Right forelimb (tissue), 1 donor: ENCODE measurements at places on chromosomes 5 and 9.
A peak's percentile ranks its signal among the peaks of the same experiment; 100 is the strongest.

DNA sequence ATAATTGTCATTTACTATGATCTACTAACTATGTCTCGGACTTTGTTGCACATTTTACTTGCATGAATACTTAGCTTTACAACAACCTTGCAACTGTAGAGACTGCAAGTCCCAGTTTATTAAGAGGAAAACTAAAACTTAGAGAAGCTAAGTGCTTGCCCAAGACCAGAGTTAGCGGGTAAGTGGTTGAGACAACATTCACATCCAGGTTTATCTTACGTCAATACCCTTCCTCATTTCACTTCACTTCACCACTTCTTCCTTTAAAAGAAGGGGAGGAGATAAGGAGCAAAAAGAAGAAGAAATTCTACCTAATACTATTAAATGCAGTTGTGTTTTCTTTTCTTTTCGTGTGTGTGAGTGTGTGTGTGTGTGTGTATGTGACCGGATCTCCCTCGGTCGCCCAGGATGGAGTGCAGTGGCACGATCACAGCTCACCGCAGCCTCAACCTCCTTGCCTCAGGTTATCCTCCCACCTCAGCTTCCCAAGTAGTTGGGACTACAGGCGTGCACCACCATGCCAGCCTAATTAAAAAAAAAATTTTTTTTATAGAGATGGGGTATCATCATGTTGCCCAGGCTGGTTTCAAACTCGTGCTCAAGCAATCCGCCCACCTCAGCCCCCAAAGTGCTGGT, 37.4 kb downstream of the MEGF9 start:
- no peak for DNase-seq

- DNase-seq, result no peak
Observed at GRCh38 chr5:147880487-147880886, 2.0 kb downstream of the SCGB3A2 start.

DNA sequence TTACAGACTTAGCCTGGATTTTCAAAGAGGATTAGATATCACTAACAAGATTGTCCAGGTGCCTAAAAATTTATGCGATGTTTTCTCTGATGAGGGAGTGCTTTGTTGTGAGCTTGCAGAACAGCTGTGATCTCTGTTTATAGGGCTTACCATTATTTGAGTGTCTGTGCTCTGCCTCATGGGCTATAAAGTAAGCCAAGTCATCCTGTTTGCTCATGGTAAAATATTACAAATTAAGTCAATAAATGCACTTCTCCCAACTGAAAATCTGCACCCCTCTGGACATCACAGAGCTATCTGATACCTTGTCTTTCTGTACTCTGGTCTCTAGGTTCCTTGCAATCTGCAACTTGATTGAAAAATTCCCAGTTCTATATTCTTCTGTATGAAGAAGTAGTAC, 293.4 kb upstream of the ACTBL2 start:
- DNase-seq, result no peak

DNA sequence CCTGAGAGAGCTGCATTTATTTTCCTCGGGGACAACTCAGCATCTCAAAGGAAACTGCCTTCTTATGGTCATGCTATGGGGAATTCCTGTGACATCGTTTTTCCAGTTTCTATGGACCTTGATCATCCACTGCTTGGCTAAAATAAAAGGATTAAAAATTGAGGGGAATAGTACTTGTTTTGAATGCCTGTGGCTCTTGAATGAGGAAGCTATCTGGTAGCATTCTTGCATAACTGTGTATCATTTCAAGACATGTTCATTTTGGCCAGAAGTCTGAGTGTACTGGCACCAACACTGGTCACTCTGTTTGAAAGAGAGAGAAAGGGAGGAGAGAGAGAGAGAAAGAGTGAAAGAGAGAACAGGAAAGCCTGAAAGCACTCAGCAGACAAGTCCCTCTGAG, 116.7 kb downstream of the DOCK2 start:
- no peak for DNase-seq

- DNase-seq, result no peak
Observed at GRCh38 chr5:71899865-71900342, 180.8 kb downstream of the CARTPT start.

- no peak for DNase-seq
Observed at GRCh38 chr9:81417299-81417675, 272.1 kb downstream of the TLE1 start.

- peak; percentile 48 for DNase-seq
Observed at GRCh38 chr5:66440202-66440680, 156.0 kb upstream of the MAST4 start.

- no peak for DNase-seq
Observed at GRCh38 chr5:80860924-80861613, 99.1 kb upstream of the RASGRF2 start.

GRCh38 chr5:175897285-175897684, 25.9 kb downstream of the CPLX2 start:
- DNase-seq, result no peak

DNA sequence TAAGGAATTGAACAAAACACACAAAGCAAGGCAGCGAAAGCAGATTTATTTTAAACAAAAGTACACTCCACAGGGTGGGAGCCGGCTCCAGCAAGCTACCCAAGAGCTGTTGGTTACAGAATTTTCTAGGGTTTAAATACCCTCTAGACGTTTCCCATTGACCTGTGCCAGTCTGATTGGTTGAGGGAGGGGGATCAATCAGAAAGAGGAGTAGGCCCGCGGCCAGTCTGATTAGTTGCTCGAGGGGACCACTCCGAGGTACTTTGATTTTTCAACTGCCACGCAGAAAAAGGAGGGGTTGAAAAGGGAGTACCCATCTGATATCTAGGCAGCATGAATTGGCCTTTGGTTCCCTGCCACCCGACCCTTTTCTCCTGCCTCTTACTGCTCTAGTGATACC, 998 bp downstream of the SRP19 start:
- no peak for DNase-seq

- DNase-seq, result no peak
Observed at GRCh38 chr9:110615498-110615897, 36.0 kb upstream of the SVEP1 start.

DNA sequence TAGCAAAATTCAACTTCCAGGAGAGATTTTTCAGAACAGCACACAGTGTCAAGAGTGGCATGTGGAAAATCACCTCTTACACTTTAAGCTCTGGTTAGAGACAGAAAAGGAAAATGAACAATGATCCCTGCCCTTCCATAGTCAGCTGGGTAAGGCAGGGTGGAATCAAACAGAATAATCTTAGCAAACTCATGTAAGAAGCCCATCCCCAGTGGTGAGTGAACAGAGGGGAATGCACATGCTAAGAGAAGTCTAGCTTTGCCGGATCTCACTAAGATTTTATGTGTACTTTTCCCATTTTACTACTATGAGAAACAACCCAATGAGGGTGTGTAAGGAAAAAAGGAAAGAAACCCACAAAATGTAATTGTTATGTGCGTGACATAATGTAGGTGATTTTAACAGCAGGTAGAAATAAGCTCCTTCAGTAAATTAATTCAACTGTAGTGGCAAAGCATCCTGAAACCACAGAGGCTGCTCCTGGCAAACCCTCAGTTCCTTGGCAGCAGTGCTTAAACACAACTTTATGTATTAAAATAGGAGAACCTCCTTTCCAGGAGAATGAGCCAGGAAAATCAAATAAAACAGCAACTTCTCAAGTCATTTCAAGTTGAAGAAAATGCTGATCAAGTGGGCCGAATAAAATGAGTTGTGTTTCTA, 366.0 kb upstream of the TRPC7 start:
- no peak for DNase-seq

DNA sequence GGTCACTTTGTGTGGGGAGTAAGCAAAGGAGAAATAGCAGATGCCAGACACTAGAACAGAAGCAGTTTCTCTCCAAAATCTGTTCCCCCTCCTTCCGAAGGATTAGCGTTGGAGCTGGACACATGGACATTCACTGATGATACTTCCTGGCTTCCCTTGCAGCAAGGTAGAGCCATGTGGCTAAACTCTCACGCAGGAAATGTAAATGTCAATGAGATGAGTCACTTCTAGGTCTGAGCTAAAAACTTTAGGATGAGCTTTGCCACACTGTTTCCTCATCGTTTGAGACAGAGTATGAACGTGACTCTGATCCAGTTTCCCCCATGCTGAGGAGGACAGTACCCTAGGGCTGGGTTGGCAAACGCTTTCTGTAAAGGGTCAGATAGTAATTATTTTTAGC, 5.1 kb downstream of the BHMT2 start:
- DNase-seq, result no peak

DNA sequence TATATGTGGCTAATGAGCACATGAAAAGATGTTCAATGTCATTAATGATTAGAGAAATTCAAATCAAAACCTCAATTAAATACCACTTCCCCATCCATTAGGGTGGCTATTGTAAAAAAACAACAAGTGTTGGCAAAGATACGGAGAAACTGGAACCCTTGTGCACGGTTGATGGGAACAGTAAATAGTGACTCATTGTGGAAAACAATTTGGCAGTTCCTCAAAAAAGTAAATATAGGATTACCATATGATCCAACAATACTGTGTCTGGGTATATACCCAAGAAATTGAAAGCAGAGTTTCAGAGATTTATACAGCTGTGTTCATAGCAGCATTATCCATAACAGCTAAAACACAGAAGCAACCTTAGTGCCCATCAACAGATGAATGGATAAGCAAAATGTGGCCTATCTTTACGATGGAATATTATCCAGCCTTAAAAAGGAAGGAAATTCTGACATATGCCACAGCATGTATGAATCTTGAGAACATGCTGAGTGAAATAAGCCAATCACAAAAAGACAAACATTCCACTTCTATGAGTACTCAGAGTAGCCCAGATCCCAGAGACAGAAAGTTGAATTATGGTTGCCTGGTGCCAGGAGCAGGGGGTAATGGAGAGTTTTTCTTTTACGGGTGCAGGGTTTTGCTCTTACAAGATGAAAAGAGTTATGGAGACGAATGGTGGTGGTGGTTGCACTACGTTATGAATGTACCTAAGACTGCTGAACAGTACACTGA, 41.4 kb upstream of the LRRC14B start:
- DNase-seq, result no peak

DNA sequence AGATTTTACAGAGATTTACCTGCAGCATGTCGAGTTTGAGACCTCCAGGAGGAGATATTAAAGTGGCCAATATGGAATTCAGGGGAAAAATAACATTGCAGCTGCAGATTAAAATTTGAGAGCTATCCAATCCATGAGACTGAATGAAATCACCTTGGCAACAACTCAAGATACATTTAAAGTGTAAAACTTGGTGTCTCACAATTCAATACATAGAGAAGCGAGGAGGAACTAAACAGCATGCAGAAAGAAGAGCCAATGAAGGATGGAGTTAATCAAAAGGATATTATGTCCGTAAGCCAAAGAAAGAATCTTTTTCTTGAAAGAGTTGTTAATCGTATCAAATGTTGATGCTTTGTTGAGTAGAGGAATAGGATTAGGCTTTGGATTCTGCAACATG, 455.1 kb downstream of the CDH18 start:
- DNase-seq, result no peak

DNA sequence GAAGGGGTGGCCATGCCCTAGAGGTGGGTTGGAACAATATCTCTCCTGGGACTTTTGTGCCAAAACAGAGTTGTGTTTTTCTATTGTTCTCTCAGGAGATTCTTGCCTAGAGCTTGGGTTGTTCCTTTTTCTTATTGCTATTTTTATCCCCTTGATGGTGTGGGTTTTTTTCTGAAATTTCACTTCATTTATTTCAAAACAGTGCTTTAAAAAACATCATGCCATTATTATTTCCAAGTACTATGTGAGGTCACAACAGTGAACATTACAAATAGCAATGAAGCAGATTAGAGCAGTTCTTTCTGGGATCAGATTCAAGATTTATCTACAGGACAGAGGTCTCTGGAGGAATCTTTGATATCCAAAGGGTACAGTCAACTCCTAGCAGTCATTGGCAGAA, 76.6 kb downstream of the ACTBL2 start:
- DNase-seq, result no peak

DNA sequence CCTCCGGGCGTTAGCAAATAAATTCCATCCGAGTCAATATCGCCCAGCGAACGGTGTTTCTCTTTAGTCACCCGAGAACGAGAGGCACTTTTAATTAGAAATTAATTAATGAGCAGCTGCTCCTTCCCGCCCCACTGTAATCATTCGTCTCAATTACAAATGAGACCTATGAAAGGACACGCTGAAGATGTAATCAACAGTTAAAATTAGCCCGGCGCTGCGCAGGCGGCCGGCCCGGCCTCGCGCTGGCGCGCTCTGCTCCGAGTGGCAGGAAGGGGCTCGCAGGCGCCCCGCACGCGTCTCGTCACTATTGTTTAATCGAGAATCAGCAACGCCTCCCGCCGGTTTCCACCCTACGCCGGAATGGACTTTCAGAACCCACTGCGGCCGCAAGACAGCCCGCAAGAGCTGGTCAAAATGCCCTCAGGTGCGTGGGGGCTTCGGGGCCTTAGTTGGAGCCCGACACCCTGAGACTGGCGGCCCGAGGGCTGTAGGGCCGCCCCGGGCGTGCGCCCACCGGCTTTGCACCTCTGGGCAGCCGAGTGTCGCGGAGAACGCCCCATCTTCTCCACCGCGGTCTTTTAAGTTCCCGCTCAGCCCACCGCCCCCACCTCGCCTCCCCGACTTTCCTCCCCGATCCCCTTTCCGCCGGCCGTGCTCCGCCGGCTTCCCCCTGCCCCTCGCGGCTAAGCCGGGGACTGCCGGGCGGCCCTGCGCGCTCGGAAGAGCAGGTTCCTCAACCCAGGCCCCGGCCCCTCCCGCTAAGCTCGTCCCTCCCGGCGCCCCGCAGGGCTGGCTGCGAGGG, 597 bp upstream of the IRX4 start:
- no peak for DNase-seq

DNA sequence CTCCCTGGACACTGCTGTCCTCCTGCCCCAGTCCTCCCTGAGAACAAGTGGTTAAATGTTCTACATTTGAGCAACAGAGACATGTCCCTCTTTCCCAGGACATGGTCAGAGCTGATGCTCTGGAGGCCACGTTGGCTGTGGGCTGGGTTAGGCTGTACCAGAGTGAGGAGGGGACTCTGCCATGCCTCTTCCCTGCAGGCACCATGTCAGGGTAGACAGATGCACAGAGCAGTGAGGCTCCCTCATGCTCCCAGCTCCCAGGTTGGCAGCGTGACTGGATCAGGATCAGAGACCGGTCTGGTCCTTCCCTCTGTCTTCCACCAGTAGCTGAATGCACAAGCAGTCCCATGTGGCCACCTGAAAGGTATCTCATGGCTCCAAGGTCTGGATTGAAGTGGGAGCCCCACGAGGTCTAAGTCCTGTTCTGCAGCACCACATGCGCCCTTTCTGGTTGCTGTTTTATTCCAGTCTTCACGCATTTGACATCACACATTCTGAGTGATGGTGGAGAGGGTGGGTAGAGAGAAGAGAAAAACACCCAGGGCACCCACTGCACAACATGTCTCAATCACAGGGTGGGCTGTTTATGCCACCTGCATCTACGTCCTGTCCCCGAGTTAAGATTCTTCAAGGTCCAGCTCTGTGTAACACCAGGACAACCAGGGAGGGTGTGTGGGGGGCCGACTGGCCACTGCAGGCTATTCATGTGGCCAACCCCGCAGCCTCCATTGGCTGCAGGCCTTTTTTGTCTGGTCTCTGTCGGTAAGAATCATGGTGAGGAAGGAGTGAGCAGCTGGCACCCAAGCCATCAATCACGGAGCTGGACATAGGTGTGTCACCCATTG, 204.9 kb downstream of the FANCC start:
- no peak for DNase-seq

DNA sequence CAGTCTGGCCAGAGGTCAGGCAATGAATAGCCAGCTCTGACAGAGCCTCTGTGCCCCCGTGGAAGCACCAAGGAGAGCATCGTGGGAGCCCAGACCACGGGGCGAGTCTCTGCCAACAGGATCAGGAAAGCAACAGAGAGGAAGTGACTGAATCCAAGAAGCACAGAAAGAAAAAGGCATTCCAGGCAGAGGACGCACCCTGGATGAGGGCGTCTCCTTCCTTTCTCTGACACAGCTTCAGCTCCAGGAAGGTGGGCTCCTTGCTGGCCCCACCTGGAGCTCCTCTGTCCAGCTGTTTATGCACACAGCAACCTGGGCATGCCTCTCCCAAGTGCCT, 16.6 kb downstream of the HK3 start:
- DNase-seq, result no peak
